ENCODE measurements at places on chromosomes 11 and 22.

GRCh38 chr22:49269928-49270327, 557.7 kb downstream of the BRD1 start:
- DNase-seq, result no peak
- H3K36me3 ChIP-seq, result no peaks in the 10 kb centered on the region
- no peaks in the 10 kb centered on the region for H3K4me1 ChIP-seq
- H3K27me3 ChIP-seq, result peaks cover 61% of the 10 kb centered on the region

GRCh38 chr22:21447694-21448402, 19.3 kb upstream of the TMEM191C start:
- no peak for DNase-seq
- no peaks in the 10 kb centered on the region for H3K27me3 ChIP-seq

DNA sequence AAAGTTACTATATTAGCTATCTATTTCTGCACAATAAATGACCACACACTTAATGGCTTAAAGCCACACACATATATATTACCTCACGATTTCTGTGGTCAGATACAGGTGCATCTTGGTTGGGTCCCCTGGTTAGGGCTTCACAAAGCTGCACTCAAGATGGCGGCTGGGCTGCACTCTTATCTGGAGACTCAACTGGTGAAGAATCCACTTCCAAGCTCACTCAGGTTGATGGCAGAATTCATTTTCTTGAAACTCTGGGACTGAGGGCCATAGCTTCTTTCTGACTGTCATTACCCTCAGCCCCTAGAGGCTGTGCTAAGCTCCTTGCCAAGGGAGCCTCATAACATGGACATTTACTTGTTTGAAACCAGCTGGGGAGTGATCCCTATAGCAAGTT, 5.1 kb upstream of the MS4A10 start:
- no peaks in the 10 kb centered on the region for H3K27me3 ChIP-seq
- DNase-seq, result no peak
- no peak overlapping the region for H3K27ac ChIP-seq

GRCh38 chr22:47143249-47143938, 380.9 kb downstream of the TBC1D22A start:
- H3K4me3 ChIP-seq, result no peak overlapping the region
- H3K27me3 ChIP-seq, result no peaks in the 10 kb centered on the region
- H3K27ac ChIP-seq, result no peak overlapping the region
- no peak for DNase-seq
- no peaks in the 10 kb centered on the region for H3K4me1 ChIP-seq
- no peaks in the 10 kb centered on the region for H3K36me3 ChIP-seq

- H3K36me3 ChIP-seq, result peaks cover 31% of the 10 kb centered on the region
- no peaks in the 10 kb centered on the region for H3K27me3 ChIP-seq
- peaks cover 59% of the 10 kb centered on the region for H3K4me1 ChIP-seq
- peak overlapping the region; percentile 42 for H3K4me3 ChIP-seq
These were observed 3.6 kb downstream of the ANKRD13D start for GRCh38 chr11:67292671-67293070.

DNA sequence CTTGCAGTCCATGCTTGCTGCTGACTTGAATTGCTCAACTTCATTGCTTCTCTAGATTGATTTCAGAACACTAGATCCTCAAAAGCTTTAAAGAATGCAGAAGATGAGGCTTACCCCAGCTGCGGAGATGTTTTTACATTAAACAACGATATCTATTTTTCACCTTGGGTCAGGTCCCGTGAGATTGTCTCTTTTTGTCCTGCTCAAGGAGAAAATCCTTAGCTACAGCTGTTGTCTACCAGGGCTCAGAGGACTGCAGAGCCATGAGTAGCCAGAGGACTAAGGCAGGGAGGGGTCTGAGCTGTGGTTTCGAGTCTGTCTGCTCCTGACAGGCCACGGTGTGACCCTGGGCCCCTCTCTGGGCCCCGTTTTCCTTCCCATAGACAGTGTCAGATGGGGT, 51.4 kb downstream of the PKNOX2 start:
- H3K36me3 ChIP-seq, result no peaks in the 10 kb centered on the region
- no peak for DNase-seq
- no peak overlapping the region for H3K27ac ChIP-seq
- H3K27me3 ChIP-seq, result peaks cover 26% of the 10 kb centered on the region
- H3K4me3 ChIP-seq, result no peak overlapping the region

DNA sequence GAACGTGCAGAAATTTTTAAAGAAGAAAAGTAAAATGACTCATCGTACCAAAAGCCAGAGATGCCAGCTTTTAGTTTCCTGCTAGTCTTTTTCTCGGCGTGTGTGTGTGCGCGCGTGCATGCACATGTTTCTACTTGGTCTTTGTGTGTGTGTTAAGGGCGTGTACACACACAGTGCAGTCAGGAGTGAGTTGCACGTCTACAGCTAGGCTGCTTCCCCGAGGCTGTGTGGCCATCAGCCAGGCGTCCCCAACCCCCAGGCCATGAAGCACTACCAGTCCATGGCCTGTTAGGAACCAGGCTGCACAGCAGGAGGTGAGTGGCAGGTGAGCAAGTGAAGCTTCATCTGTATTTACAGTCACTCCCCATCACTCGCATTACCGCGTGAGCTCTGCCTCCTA, 36.4 kb downstream of the KCNQ1 start:
- peaks cover 44% of the 10 kb centered on the region for H3K4me1 ChIP-seq
- H3K36me3 ChIP-seq, result peaks cover 28% of the 10 kb centered on the region
- peak overlapping the region; percentile 63 for H3K27ac ChIP-seq

GRCh38 chr11:13051257-13051656, 42.1 kb downstream of the RASSF10 start:
- no peaks in the 10 kb centered on the region for H3K4me1 ChIP-seq
- H3K36me3 ChIP-seq, result no peaks in the 10 kb centered on the region
- DNase-seq, result no peak
- no peak overlapping the region for H3K27ac ChIP-seq

- H3K27me3 ChIP-seq, result no peaks in the 10 kb centered on the region
- H3K4me3 ChIP-seq, result no peak overlapping the region
- H3K36me3 ChIP-seq, result no peaks in the 10 kb centered on the region
- H3K27ac ChIP-seq, result no peak overlapping the region
- no peaks in the 10 kb centered on the region for H3K4me1 ChIP-seq
These were observed 1036.0 kb downstream of the OPCML start for GRCh38 chr11:132496341-132496740.

GRCh38 chr11:121485216-121485615, 32.4 kb upstream of the SORL1-AS1 start:
- peaks cover 64% of the 10 kb centered on the region for H3K36me3 ChIP-seq
- no peaks in the 10 kb centered on the region for H3K27me3 ChIP-seq
- no peak overlapping the region for H3K4me3 ChIP-seq
- H3K27ac ChIP-seq, result peak overlapping the region; percentile 75
- peaks cover 68% of the 10 kb centered on the region for H3K4me1 ChIP-seq
- no peak for DNase-seq

DNA sequence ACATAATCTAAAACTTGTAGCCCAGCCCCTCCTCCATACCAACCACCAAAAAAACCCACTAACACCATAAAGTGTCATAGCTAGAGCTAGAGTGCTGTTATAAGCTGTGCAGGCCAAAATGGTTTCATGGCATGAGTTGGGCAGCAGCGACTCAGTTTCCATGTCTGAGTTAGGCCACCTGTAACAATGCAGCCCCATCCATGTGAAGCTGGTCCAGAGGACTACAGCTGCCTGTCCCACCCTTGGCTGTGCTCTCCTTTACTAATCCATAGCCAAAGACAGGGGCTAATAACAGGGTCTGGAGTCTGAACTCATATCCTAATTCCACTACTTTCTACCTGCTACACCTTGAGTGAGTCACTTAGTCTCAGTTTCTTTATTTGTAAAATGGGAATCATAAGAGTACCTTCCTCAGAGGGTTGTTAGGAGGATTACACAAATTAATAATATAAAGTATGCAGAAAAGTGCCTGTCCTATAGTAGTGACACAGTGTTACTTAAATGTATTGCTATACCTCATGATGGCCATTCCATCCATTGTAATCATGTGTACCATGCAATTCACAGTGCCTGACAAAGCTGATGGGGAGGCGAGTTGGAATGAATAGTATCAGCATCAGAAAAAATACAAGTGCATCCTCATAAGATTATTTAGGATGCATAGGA, 20.6 kb downstream of the KCNQ1OT1 start:
- no peak overlapping the region for H3K4me3 ChIP-seq
- peaks cover 23% of the 10 kb centered on the region for H3K36me3 ChIP-seq
- H3K27me3 ChIP-seq, result no peaks in the 10 kb centered on the region
- peaks cover 5% of the 10 kb centered on the region for H3K4me1 ChIP-seq
- DNase-seq, result no peak

DNA sequence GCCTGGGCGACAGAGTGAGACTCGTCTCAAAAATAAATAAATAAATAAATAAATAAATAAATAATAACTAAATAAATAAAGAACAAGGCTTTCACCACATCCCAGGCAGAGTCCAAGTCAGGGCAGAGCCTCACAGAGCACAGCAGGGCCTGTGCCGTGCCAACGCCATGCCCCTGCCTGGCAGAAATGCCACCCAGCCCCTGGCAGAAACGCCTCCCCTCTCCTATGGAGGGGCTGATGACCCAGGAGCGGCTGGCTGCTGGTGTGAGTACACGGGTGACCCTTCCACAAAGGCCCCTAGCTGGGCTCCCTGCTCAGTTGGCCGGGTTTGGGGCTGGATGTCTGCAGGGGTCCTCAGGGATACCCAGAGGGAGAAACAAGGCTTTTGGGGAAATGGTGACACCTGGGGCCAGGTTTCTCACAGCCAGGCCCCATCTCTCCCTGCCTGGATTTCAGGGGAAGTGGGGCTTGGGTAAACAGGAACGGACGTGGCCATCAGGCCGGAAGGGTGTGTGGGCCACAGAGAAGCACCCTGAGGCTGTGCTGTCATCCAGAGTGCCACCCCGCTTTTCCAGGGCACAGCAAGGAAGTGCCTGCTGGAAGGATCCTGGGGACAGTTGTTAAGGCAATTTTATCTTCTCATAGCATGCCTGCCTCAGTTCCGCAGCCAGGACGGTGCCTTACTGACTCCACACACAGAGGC, 5.1 kb downstream of the BID start:
- H3K36me3 ChIP-seq, result no peaks in the 10 kb centered on the region
- peak overlapping the region; percentile 28 for H3K27ac ChIP-seq
- peak overlapping the region; percentile 4 for H3K4me3 ChIP-seq
- H3K4me1 ChIP-seq, result peaks cover 72% of the 10 kb centered on the region

DNA sequence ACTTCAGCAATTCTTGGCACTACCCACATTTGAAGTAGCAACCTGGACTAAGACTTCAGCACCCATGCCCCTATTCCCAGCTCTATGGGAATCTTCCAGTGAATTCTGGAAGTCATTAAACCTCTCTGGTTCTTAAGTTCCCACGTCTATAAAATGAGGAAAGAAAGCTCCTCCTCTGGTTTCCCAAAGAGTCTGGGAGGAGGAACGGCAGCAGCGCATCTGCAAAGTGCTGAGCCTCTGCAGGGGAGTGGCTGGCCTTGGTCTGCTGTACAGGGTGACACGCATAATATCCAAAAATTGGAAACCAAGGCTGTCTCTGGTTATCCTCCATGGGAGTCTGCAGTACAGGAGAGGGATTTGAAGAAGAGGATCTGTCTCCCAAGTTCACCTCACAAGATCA, 73.6 kb upstream of the TP53I11 start:
- H3K27ac ChIP-seq, result no peak overlapping the region
- H3K4me1 ChIP-seq, result peaks cover 15% of the 10 kb centered on the region
- H3K4me3 ChIP-seq, result no peak overlapping the region
- H3K36me3 ChIP-seq, result no peaks in the 10 kb centered on the region
- H3K27me3 ChIP-seq, result no peaks in the 10 kb centered on the region

GRCh38 chr11:16982256-16982671, 31.9 kb downstream of the PLEKHA7 start:
- peaks cover 15% of the 10 kb centered on the region for H3K4me1 ChIP-seq
- H3K27ac ChIP-seq, result no peak overlapping the region
- H3K36me3 ChIP-seq, result no peaks in the 10 kb centered on the region
- DNase-seq, result no peak
- no peak overlapping the region for H3K4me3 ChIP-seq

DNA sequence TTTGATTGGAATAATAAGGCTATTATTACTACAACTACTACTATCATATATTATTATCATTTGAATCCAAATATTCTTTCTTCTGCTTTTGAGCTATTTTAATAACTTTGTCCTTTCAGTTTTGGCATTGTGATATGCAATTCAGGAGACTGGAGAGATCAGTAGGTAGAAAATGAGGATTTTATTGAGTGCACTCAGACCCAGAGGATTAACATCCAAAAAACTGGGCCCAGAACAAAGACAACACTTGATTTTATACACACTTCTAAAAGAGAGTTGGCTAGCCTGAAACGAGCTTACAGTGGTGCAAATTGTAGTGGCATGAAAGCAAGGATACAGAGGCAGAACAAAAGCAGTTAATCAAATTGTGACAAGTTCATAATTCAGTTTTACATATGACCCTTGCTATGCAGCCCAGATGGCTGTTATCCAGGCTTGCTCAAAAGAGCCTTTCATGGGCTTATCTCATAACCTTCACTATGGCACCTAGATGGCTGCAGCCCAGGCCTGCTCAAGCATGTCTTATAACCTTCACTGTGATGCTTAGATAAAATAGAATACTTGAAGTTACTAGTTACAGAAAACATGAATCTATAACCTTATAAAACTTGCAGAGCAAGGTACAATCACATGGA, 796.3 kb upstream of the RAG2 start:
- H3K4me3 ChIP-seq, result no peak overlapping the region
- H3K27ac ChIP-seq, result no peak overlapping the region
- no peak for DNase-seq
- no peaks in the 10 kb centered on the region for H3K27me3 ChIP-seq

Data from naive thymus-derived CD8-positive, alpha-beta T cell (primary cell).